Activated CD4-positive, alpha-beta T cell treated with anti-CD3 and anti-CD28 coated beads, Interleukin-2, amount 10 ng/mL, durations not matched to agents 24 days and 14 days (primary cell): ENCODE measurements at places on chromosomes 12 and 14. TPM values are rescaled to one million over a fixed set of nuclear protein-coding genes. Genes with fewer than 3 reads are reported as not detected.

Gene LHX5
- total RNA-seq, result not detected in 2 replicates

Gene GPR132
- 25.8 and 31.5 TPM in 2 replicates for total RNA-seq

Gene TAS2R42
- not detected in 2 replicates for total RNA-seq

Gene G2E3
- 22.4 and 23.8 TPM in 2 replicates for total RNA-seq

Gene HAL
- total RNA-seq, result 0.09 and 0.38 TPM in 2 replicates

Gene KCNJ8
- not detected in 2 replicates for total RNA-seq

Gene MIPOL1
- not detected in 2 replicates for total RNA-seq

DNA sequence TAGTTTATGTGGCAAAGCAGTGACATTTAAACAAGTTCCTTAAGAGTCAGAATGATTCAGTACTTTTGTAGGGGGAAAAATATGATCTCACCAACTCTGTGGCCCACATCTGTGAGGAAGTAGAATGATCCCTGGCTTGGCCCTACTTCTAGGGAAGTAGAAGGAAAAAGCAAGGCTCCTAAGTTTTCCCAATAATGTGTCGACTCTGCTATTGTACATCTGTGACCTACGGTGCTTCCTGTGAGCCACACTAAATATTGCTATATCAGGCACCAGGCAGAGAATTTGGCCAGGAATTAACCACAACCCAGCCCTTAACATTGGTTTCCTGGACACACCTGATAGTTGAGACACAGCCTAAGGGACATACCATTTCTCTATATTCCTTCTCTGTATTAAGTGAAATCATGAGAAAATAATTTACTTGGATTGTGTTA is 9.3 kb upstream of the NID2 start:
- H3K4me3 ChIP-seq, result no peak overlapping the region
- no peaks in the 10 kb centered on the region for H3K4me1 ChIP-seq
- no peak for DNase-seq

DNA sequence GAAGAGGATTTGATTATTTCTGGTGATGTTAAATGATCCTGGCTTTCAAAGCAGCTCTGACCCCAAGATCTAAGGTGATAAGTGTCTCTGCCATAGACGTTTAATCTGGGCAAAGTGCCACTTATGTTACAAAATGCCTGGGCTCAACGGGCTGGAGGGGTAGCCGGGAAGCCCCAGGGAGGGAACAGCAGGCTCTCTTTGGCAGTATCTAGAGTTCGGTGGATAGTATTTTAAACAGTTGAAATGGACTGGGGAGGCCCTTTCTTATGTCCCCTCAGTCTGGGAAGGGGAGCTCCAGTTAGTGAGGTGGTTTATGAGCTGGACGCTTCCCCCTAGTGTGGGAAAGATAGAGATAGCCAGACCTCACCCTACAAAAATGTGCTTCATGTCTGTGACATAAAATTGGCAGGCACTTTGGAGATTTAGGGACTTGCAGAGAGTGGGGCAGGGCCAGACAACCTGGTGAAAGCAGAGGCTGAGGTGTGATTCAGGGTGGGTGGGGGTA is 5.5 kb upstream of the HOXC11 start:
- H3K27me3 ChIP-seq, result peaks cover 96% of the 10 kb centered on the region
- no peak overlapping the region for H3K4me3 ChIP-seq
- H3K27ac ChIP-seq, result no peak overlapping the region

GRCh38 chr12:103273645-103274044 is 222.1 kb downstream of the C12orf42 start:
- peaks cover 3% of the 10 kb centered on the region for H3K27me3 ChIP-seq
- peaks cover 26% of the 10 kb centered on the region for H3K4me1 ChIP-seq
- peaks cover 1% of the 10 kb centered on the region for H3K36me3 ChIP-seq
- H3K27ac ChIP-seq, result no peak overlapping the region
- H3K4me3 ChIP-seq, result no peak overlapping the region
- DNase-seq, result peak; percentile 51

GRCh38 chr14:64026600-64026999 is 173.8 kb downstream of the SYNE2 start:
- H3K4me3 ChIP-seq, result no peak overlapping the region
- peaks cover 47% of the 10 kb centered on the region for H3K36me3 ChIP-seq
- H3K27ac ChIP-seq, result no peak overlapping the region
- no peaks in the 10 kb centered on the region for H3K27me3 ChIP-seq
- no peak for DNase-seq

- H3K27me3 ChIP-seq, result no peaks in the 10 kb centered on the region
- peak overlapping the region; percentile 98 for H3K27ac ChIP-seq
- peak overlapping the region; percentile 96 for H3K4me3 ChIP-seq
- DNase-seq, result peak; percentile 73
- H3K4me1 ChIP-seq, result peaks cover 84% of the 10 kb centered on the region
- H3K36me3 ChIP-seq, result peaks cover 24% of the 10 kb centered on the region
Measured at GRCh38 chr14:91866061-91866460, 1.3 kb downstream of the TC2N start.

DNA sequence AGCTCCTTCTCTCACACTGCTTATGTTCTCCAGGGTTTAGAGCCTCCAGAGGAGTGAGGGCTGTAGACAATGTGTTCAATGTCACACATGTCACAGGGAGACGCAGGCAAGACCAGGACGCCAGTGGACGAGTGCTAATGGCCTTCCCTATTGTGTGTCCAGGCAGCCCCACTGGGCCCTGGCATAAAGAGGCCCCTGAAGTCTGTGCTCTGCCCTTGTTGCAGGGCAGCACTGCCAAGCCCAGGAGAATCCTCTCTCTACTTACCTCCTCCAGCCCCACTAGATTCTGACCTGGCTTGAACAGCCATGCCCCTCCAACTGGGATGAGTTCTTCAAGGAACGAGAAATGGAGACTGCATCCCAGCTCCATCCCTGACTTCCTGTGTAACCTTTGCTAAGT is 24.8 kb upstream of the TMEM106C start:
- H3K4me3 ChIP-seq, result no peak overlapping the region
- no peaks in the 10 kb centered on the region for H3K36me3 ChIP-seq
- no peaks in the 10 kb centered on the region for H3K4me1 ChIP-seq
- H3K27me3 ChIP-seq, result peaks cover 29% of the 10 kb centered on the region

DNA sequence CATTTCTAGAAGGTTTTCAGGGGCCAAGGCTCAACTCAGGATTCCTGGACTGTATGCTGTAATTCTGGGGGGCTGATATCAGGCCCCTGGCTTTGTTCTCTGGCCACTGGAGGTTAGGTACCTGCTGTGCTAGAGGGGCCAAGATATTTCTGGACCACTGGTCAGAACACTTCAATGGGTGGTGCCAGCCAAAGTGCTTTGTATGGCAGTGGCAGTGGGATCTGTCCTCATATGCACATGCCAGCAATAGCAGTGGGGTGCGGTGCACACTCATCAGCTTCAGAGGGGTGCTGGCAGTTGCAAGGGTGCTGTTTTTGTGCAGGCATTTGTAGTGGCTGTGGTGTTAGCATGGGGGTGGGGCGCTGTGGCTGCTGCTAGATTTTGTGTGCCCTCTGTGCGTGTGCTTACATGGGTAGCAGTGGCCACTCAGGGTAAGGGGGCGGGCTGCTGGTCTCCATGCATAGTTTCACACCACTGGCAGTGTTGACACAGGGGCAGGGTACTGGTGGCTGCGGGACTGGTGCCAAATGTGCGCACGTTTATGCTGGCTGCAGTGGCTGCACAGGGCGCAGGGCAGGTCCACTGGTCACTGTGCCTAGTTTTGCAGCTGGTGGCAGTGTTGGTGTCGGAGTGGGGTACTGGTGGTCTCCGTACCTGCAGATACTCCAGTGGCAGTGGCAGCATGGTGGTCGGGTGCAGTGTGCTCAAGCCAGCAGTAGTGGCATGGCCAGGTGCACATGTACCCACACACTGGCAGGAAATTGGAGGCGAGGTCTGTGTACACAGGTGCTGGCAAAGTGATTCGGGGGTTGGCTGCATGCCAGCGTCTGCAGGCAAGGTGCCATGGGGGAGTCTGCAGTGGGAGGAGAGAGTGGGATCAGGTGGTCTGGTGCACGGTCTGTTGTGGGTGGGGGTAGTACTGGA is 12.6 kb downstream of the NOPCHAP1 start:
- no peaks in the 10 kb centered on the region for H3K27me3 ChIP-seq
- H3K36me3 ChIP-seq, result peaks cover 88% of the 10 kb centered on the region
- no peak for DNase-seq
- no peak overlapping the region for H3K27ac ChIP-seq

GRCh38 chr12:124389138-124389724 is 94.3 kb downstream of the RFLNA start:
- H3K27me3 ChIP-seq, result no peaks in the 10 kb centered on the region
- peak overlapping the region; percentile 37 for H3K27ac ChIP-seq
- peak overlapping the region; percentile 53 for H3K4me3 ChIP-seq
- H3K36me3 ChIP-seq, result peaks cover 11% of the 10 kb centered on the region

DNA sequence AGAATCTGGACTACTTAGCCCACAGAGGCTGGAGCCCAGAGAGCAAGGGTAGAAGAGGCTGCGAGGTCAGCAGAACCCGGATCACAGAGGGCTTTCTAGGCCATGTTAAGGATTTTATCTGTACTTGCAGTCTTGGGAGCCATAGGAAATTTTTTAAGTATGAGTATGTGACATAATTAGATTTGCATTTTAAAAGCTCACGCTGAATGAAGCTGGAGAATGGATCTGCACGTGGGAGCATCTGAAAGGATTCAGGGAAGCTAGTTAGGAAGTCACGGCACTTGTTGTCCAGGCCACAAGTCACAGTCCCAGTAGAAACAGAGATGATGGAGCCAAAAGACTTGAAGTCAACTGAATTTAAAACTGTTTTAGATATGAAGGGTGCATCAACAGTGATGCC is 14.1 kb downstream of the CORO1C start:
- no peak overlapping the region for H3K27ac ChIP-seq
- H3K4me3 ChIP-seq, result no peak overlapping the region

DNA sequence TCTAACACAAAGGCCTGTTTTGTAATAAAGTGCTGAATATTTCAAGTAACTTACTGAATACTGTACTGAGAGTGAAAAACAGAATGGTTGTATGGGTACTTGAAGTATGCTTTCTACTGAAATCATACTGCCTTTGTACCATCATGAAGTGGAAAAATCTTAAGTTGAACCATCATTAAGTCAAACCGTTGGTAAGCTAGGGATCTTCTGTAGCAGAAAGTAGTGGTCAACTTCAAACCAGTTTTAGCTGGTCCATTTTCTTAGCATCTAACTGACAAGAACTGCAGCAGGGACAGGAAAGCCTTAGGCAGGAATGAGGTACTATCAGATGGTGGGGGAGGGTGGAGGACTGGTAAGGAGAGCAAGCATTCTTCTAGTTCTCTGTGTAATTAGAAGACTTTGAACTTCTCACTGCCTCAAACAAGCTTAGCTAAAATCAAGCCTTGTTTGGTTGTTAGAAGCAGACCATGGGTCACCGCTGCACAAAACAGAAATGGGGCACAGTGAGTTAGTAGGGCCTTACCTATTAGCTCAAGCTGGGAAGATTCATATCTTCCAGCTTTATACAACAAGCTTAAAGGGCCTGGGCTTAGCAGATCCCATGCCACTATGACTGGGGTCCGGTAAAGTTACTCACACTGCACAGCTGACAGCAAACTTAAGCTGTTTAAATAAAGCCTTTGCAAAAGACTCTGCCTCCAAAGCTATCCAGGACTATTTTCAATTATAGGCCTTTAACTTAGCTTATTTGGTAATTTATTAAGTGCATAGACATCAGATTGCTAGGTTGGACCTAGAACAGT is 73.8 kb downstream of the ACADS start:
- no peaks in the 10 kb centered on the region for H3K27me3 ChIP-seq
- peaks cover 38% of the 10 kb centered on the region for H3K4me1 ChIP-seq
- DNase-seq, result no peak

DNA sequence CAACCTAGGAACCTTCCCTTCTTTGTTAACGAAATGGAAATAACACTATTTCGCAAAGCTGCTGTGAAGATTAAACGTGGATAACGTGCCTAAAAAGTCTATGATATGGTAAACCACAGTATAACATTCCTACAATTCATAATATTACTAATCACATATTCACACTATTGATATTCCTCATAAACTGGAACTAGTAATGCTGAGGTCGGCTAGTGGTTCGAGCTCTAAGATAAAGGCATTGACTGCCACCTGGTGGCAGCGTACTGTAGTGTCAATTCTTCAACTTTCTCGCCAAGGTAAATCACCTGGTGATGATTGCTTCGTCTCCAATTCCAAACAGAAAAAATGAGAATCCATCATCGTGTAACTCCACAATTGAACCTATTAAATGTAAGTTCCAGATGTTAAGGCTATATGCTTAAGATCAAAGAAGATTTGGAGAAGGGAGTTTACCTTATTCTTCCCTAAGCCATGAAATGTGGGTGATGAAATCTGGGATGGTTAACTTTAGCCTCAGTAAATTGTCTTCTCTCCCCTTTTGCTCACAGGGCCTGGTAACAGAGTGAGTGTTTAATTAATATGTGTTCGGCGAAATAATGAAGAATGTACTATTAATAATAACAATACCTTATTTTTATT is 197.5 kb upstream of the TMEM132C start:
- DNase-seq, result peak; percentile 71
- H3K27ac ChIP-seq, result no peak overlapping the region
- no peaks in the 10 kb centered on the region for H3K36me3 ChIP-seq
- no peak overlapping the region for H3K4me3 ChIP-seq

DNA sequence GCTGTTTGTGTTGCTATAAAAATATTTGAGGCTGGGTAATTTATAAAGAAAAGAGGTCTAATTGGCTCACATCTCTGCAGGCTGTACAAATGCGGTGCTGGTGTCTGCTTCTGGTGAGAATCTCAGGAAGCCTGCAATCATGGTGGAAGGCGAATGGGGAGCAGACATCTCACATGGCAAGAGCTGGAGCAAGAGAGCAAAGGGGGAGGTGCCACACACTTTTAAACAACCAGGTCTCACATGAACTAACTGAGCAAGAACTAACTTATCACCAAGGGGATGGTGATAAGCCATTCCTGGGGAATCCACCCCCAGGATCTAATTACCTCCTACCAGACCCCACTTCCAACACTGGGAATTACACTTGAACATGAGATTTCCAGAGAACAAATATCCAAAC is 300.7 kb upstream of the MDGA2 start:
- no peaks in the 10 kb centered on the region for H3K4me1 ChIP-seq
- H3K27ac ChIP-seq, result no peak overlapping the region
- no peaks in the 10 kb centered on the region for H3K36me3 ChIP-seq
- H3K4me3 ChIP-seq, result no peak overlapping the region
- H3K27me3 ChIP-seq, result no peaks in the 10 kb centered on the region

GRCh38 chr14:61397615-61398014 is 76.2 kb downstream of the PRKCH start:
- H3K27ac ChIP-seq, result no peak overlapping the region
- H3K27me3 ChIP-seq, result no peaks in the 10 kb centered on the region
- peaks cover 72% of the 10 kb centered on the region for H3K4me1 ChIP-seq
- DNase-seq, result no peak

GRCh38 chr12:2550561-2551411 is 244.0 kb upstream of the FKBP4 start:
- no peaks in the 10 kb centered on the region for H3K36me3 ChIP-seq
- H3K4me3 ChIP-seq, result no peak overlapping the region
- H3K27ac ChIP-seq, result no peak overlapping the region
- no peak for DNase-seq

DNA sequence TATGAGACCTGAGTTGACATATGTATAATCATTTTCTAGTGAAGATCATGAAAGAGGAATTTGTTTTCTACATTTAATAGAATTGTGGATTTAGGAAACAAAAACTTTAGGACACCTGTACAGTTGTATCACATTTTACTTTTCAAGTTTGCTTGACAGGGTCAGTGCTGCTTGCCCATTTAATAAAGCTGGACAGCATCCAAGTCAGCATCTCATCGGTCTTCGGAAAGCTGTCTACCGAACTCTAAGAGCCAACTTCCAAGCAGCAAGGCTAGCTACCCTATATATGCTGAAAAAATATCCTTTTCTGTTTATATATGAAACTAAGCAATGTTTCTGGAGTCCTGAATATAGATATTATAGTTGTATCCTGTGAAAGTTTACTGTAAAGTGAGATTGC is 52.3 kb downstream of the VEZT start:
- no peaks in the 10 kb centered on the region for H3K4me1 ChIP-seq
- peaks cover 22% of the 10 kb centered on the region for H3K36me3 ChIP-seq
- no peaks in the 10 kb centered on the region for H3K27me3 ChIP-seq
- no peak overlapping the region for H3K27ac ChIP-seq
- H3K4me3 ChIP-seq, result no peak overlapping the region
